ENCODE measurements at places on chromosomes 1 and 21.

DNA sequence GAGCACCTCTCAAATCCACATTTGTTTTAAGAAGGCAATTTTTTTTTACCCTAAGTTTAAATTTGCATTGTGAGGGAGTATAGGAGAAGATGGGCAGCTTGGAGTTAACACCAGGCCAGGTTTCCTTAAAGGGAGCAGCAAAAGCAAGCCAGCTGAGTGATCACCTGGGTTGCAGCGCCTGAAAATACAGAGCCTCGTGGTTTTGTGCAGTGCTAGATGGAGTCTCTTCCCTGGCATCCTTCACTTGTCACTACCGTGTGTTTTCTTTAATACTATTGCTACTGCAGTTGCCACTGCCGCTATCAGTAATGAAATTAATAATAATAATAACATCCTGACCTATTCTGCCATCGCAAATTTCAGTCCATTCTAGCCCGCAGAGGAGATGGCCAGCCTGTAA, 35.2 kb upstream of the VAV3 start:
- DNase-seq = no peak

DNA sequence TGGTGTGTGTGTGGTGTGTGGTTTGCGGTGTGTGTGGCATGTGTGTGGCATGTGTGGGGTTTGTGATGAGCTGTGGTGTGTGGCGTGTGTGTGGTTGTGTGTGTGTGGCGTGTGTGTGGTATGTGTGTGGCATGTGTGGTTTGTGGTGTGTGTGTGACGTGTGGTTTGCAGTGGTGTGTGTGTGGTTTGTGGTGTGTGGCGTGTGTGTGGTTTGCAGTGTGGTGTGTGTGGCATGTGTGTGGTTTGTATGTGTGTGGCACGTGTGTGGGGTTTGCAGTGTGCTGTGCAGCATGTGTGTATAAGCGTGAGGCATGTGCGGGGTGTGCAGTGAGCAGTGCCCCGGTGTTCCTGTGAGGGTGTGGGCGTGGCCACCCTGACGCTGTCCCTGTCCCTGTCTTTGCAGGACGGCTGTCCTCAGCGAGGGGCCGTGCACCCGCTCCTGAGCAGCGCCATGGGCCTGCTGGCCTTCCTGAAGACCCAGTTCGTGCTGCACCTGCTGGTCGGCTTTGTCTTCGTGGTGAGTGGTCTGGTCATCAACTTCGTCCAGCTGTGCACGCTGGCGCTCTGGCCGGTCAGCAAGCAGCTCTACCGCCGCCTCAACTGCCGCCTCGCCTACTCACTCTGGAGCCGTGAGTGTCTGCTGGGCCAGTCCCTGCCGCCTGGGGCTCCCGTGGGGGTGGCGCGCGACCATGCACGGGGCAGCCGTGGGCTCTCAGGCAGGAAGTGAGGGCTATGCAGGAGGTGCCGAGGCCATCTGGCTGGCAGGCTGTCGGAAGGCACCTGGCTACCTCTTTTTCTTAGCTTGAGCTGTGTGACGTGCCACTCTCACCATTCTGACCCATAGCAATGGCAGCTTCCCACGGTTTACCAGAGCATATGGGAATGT, 52.6 kb upstream of the TRAPPC10 start:
- DNase-seq = no peak

- DNase-seq = peak; percentile 23
Observed at GRCh38 chr1:27428316-27429028, 36.0 kb downstream of the GPR3 start.

- DNase-seq = no peak
Observed at GRCh38 chr1:78297836-78298235, 192.9 kb upstream of the PTGFR start.

GRCh38 chr1:91148641-91149069, 126.8 kb upstream of the ZNF644 start:
- DNase-seq = no peak

- no peak for DNase-seq
Observed at GRCh38 chr21:37455504-37455911, 88.9 kb downstream of the DYRK1A start.

DNA sequence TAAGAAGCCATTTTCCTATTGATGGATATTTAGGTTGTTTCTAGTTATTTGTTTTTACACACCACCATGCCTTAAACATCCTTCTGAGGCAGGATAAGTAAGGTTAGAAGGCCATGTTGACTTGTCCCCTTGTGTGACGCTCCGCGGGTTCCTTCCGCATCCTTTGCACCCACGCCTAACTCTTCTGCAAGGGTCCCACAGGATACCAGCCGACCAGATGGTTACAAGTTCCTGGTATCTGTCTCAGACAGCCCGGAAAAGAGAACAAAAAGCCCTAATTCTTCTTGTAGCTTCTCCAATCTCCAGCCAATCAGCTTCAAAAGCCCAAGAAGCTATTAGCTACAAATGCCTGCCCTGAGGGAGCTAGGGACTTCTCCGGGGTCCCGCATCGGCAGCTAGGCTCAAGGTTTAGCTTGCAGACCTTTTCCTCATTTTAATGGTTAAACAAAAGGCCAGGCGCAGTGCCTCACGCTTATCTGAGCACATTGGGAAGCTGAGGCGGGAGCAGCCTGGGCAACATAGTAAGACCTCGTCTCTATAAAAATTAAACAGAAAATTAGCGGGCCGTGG, 4.9 kb upstream of the OTUD3 start:
- no peak for DNase-seq

DNA sequence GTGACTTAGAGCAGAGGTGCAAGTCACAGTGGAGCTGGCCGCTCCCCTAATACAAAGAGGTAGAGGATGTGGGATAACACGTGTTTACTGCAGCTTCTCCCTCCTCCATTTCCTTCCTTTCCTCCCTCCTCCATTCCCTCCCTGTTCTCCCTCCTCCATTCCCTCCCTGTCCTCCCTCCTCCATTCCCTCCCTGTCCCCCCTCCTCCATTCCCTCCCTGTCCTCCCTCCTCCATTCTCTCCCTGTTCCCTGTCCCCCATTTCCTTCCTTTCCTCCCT, 124.0 kb downstream of the CRYAA start:
- DNase-seq = no peak

DNA sequence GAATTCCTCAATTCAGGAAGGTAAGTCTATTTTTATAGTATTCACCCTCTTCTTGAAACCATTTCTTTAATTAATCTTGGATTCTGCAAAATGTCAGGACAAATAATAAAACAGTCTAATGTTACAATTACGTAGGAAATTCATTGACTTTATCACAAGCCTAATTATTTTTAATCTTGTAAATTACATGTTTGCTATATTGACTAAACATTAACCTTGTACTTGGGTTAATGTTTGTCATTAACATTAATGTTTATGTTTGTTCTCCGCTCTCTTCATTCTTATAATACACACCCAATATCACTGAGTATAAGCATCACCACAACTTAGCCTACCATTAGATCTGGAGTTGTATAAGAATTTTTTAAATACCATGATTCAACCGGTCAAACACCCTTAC, 2.8 kb downstream of the GCLM start:
- no peak for DNase-seq

DNA sequence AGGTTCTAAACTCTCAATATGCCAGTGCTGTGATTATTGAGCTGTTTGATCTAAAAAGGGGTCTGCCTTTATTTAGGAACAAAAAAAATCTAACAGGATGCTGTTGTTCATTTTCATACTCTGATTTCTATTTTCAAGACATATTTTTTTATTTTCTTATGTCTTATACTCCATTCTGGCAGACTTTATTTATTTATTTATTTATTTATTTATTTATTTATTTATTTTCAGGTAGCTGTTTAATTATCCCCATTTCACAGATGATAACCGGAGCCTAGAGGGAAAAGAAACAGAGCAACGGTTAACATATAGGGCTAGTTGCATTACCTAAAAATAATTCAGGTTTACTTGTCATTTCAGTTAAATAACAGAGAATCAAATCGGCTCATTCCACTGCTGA, 174.4 kb downstream of the CENPF start:
- no peak for DNase-seq

DNA sequence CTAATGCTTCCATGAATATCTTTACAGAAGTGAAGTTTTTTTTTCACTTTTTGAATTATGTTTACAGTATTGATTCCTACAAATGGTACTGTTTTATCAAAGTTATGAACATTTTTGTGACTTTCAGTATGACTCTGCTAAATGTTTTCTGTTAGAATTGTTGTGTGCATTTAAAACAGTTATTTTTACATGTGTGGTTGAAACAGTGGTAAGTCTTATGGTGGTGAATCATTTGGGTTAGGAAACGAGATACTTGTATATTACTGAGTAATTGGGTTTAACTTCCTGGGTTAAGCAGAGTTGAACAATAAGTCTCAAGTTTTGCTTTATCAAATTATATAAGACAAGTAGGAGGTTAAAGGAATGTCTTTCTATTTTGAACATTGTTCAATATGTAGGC, 66.8 kb downstream of the VPS13D start:
- DNase-seq = no peak

DNA sequence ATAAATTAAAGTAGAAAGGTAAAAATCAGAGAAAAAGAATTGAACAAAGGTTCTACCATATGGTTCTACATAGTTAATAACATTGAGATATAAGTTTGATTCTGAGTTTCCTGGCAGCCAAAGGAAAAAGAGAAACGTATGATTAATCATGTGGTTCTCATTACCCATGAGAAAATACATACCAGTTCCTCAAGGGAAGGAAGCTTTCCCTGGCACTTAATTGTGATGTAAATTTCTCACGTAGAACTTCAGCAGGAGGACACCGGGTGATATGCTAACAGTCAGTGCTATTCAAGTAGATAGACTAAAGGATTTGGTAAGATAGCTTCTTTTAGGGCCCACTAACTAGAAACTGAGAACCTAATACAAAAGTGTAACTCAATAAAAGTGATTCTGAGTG, 218.5 kb downstream of the NFIA start:
- no peak for DNase-seq

DNA sequence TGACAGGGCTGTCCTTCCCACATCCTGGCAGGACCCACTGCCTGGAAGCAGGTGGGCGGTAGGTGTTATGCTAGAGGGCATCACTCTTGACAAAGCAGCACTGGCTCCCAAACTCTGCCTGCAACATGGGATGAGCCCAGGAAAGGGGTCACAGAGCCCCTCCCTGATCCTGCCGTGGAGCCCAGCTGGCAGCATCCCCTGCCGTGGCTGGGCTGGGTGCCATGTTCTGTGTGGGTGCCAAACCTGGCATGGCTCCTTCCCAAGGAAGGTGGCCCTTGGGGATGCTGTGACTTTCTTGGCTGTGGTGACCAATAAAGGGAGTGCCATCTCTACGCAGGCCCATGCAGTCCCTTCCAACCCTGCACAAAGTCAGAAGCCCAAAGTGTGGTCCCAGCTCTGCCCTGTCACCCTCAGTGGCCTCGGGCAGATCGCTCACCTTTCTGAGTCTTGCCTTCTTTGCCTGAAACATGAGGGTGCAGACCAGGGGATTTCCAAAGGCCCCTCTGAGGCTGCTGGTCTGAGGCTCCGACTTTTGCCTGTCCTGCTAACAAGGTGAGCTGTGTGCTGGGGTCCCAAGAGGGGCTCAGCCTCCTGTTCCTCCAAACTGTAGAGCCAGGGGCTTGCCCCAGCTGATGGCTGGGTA, 6.0 kb downstream of the CDK18 start:
- DNase-seq = no peak

DNA sequence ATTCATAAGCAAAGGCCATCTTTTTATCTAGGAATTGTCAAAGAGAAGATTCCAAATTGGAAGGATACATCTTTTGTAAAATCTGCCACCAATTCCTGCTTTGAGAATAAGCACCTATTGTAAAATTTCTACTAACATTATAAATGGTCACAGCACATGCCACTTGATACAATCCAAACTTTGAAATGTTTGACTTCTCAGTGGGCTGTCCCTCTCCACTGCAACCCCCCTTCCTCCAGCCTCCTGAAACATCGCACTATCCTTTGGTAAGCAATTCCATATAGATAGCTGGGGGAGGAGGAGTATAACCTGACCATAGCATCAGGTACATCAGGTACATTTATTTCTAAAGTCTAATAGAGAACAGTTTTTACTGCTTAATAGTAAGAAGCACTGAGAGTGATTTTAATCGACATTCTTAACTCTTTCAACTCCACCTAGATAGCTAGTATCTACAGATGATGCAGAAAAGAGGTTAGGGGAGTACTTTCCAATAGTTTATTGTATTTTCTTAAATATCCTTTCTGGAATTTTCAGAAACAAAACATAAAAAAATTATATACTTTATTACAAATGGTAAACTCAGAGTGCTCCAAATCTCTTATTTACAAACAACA, 2.9 kb downstream of the JUN start:
- no peak for DNase-seq

GRCh38 chr1:149977345-149977744, 33.2 kb downstream of the OTUD7B start:
- DNase-seq = no peak

DNA sequence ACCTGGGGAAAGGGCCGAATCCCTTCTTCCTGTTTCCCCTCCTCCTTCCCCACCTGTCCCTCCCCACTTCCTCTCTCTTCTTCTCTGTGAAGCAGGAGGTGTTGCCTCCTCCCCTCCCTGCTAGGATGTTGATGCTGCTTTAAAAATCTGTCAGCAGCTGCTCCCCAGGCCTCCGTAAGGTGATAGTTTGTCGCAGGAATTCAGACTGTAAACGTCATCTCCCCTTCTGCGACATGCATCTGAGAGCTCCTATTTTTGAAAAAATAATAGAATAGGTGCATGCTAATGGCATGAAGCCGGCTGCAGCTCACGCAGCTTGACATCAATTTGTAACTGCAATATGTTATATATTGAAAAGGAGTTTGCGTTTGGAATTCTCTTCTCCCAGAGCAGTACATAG, 70.1 kb downstream of the KAZN start:
- DNase-seq = no peak

DNA sequence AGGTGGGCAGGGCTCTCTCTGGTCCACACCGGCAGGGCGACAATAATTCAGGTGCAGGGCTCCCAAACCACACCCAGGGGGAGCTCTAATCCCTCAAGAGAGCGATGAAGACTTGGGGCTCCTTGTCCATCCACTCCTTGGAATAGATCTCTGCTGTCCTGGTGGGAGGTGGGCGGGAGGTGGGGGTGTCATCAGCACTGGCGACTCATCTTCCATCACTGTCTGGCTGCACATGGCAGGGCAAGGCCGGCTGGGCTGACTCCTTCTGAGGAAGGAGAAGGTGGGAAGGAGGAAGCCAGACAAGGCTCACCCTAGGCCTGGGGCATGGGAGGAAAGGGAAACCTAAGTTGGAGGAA, 29.3 kb downstream of the TNNT2 start:
- peak; percentile 16 for DNase-seq

- peak; percentile 12 for DNase-seq
Observed at GRCh38 chr1:32538887-32539583, at the start of gene ZBTB8A. ZBTB8A (plus strand) TSS chr1:32539427; CDS start chr1:32592932, 53,505 bp downstream.

Data from stimulated activated CD4-positive, alpha-beta T cell treated with anti-CD3 and anti-CD28 coated beads, TNF-alpha, amount 100 ng/mL, for 24 hours (primary cell).